A549 treated with CpdA at 1 μM for 4 hours (cell line): ENCODE measurements at places on chromosomes 3 and 15. TPM values are rescaled to one million over a fixed set of nuclear protein-coding genes. Genes with fewer than 3 reads are reported as not detected.

CFAP161 gene
- total RNA-seq, result 0.03 TPM in 1 of 5 replicates, not detected in the others

NANOGP8 gene
- total RNA-seq, result not detected in 5 replicates

PRR20G gene
- 0.05 to 0.21 TPM (median 0.13 TPM) in 4 of 5 replicates, not detected in the other for total RNA-seq

TRH gene
- total RNA-seq, result not detected in 5 replicates

OSBPL10 gene
- 15.1 to 18.5 TPM (median 15.5 TPM) in 5 replicates for total RNA-seq
